ENCODE measurements at places on chromosomes 13 and 19. TPM values are rescaled to one million over a fixed set of nuclear protein-coding genes. Genes with fewer than 3 reads are reported as not detected.

- no peak for DNase-seq
These were observed 154.7 kb downstream of the KDM4B start for GRCh38 chr19:5123646-5124045.

DNA sequence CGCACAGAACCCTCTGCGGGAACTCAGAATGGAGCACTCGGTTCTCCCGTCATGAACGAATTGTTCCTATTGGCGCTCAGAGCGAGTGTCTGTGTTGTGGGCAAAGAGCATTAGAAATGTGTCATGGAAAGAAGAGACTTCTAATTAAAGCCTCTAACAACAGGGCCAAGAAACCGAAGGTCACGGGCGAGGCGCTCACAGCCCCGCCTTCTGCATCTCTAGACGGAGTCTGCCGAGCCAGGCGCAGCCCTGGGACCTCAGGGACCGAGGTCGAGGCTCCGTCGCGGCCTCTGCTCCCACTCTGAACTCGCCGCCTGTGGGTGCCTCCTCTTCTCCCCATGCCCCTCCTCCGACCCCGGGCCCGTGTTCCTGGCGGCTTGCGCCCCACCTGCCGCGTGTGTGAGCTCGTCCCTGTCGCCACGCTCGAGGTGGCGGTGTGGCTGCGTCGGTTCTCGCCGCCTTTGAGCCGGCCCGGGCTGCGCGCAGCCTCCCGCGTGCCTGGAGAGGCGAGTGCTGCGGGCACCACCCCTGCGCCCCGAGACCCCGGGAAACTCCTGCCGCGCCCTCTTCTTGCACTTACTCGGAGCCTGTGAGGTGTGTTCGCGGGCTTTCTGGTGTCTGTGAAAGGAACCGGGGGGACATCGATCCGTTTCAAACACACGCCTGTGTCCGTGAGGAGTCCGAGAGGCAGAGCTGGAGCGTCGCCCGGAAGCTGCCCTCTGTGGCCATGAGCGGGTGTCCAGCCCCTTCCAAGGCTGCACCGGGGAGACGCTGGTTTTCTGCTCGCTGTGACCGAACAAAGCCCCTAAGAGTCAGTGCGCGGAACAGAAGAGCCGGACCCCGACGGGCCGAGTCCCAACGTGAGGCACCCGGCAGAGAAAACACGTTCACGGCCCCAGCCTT is 45.4 kb upstream of the SPACA7 start:
- no peak for DNase-seq

GRCh38 chr13:44730099-44730498 is 154.0 kb upstream of the TSC22D1 start:
- DNase-seq, result no peak

Gene VAV1
- total RNA-seq, result not detected

Gene PCDH17
- 5.3 TPM for total RNA-seq

- no peak for DNase-seq
These were observed 123.6 kb downstream of the ZAR1L start for GRCh38 chr13:32191452-32191998.

GRCh38 chr19:38744298-38744681 is at the start of gene CAPN12:
CAPN12 (minus strand) TSS chr19:38744474; CDS start chr19:38744165, 309 bp downstream.
- DNase-seq, result no peak

DNA sequence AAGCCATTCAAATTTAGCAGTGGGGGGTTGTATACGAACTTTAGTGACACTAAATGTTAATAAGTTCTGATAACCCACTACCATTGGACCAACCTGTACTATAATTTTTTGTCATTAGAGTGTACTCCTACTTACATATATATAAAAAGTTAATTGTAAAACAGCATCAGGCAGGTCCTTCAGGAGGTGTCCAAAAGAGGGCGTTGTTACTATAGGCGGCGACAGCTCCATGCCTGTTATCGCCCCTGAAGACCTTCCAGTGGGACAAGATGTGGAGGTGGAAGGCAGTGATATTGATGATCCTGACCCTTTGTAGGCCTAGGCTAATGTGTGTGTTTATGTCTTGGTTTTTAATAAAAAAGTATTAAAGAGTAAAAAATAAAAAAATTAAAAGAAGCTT is 27.5 kb downstream of the SPRYD7 start:
- peak; percentile 26 for DNase-seq

DNA sequence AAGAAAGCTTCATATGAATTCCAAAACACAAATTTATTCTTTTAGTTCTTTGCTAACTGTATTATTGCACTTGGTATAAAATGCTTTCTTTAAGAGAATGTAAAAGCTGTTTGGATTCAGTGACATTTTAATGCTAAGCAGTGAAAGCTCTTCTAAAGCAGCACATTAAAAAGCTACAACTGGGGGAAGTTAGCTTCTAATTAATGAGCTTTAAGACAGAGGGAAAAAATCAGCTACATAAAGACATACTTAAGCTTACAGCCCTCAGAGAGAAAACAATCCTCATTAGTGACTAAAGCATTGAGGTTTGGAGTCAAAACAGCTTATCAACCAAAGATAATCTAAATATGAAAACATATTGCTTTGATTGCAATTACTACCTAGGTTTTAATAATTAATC is 1222.2 kb upstream of the SPRY2 start:
- DNase-seq, result no peak

Gene FFAR3
- not detected for total RNA-seq

Gene SLC7A1
- total RNA-seq, result 16.2 TPM

Gene CEACAM5
- total RNA-seq, result not detected

DNA sequence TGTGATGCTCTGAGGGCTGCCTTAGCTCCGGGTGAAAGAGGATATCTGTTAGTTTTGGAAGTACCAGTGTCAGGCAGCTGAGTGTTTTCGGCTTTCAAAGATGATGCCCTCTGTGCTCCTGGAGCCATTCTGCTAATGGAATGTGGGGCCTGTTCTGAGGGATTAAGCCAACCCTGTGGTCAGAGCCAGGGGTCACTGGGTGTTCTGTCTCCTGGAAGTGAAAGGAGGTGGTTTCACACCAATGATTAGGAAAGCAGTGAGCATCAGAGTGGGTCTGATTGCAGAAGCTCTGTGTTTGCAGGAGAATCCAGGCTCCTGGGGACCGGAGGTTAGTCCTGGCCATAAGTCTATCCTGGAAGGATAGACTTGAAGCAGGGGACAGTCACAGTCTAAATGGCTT is 94.6 kb downstream of the UQCRFS1 start:
- DNase-seq, result peak; percentile 21

GRCh38 chr13:56332671-56333070 is 808.0 kb upstream of the PRR20A start:
- no peak for DNase-seq

DNA sequence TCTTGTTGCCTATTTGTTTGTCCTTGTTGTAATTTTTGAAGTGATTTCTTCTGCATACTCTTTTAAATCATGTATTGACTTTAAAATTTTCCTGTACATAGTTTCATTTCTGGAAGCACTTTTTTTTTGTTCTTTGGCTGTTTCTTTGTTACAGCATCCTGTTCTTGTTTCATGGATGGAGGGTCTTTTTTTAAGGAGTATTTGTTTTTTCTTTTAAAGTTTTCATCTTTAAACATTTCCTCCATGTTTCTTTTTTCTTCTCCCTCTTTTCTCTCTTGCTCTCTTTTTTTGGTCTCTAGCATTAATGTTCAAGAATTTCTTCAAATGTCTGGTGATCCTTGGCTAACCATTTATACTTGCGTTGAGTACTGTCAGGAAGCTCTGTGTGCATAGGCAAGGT is 58.8 kb downstream of the URI1 start:
- DNase-seq, result no peak

- DNase-seq, result no peak
These were observed 105.1 kb downstream of the DNAJC15 start for GRCh38 chr13:43128504-43128961.

Gene OR4F17
- total RNA-seq, result not detected

GRCh38 chr19:58217069-58217481 is 11.6 kb upstream of the ZNF544 start:
- no peak for DNase-seq

DNA sequence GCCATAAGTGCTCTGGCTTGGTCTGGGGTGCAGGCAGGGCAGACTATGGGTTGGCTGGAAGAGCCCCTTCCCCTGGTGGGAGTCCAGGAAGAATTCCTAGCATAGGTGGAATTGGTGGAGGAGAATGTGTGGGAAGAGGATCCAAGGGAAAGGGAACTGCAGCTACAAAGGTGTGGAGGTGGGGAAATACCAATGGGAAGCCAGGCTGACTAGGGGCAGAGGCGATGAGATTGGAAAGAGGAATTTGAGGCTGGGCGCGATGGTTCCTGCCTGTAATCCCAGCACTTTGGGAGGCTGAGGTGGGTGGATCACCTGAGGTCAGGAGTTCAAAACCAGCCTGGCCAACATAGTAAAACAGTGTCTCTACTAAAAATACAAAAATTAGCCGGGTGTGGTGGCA is 4.8 kb upstream of the SDHAF1 start:
- DNase-seq, result no peak

Gene FUT2
- 0.09 TPM for total RNA-seq

Gene ZGLP1
- total RNA-seq, result 4.6 TPM

- DNase-seq, result no peak
These were observed 168.7 kb upstream of the MYO16 start for GRCh38 chr13:108460746-108461145.

Gene CATSPERD
- not detected for total RNA-seq

DNA sequence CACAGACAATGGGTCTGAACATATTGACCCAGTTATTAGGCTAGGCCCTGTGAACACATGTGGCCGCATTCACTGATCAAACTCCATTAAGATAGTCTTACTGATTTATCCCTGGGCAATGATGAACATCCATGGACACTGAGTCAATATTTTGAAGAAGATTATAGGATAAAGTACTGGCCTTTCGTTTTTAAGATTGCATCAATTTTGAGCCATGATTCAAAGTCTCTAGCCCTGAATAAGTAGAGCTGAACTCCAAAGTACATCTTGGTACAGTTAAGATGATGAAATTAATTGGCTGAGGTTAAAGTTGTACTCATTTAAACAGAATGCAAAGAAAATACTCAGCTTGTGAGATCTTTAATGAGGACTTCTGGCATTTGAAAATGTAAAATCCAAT is 1581.9 kb downstream of the EFNB2 start:
- DNase-seq, result no peak

GRCh38 chr13:50387051-50387581 is 371.9 kb downstream of the KCNRG start:
- DNase-seq, result peak; percentile 75

Gene CYP4F2
- not detected for total RNA-seq

DNA sequence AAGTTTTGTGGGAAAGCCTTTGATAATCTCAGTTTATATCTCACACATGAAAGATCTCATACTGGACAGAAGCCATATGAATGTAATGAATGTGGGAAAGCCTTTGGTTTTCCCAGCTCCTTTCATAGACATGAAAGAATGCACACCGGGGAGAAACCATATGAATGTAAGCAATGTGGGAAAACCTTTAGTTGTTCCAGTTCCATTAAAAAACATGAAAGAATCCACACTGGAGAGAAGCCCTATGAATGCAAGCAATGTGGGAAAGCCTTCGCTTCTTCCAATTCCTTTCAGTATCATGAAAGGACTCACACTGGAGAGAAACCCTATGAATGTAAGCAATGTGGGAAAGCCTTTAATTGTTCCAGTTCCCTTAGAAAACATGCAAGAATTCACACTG is 54.8 kb downstream of the ZNF627 start:
- DNase-seq, result no peak

Gene CERS1
- total RNA-seq, result 7.6 TPM

GRCh38 chr19:49851456-49852259 is 699 bp downstream of the PTOV1 start:
- peak; percentile 88 for DNase-seq

Gene SIGLECL1
- total RNA-seq, result not detected

Gene CDC42EP5
- 1.1 TPM for total RNA-seq

DNA sequence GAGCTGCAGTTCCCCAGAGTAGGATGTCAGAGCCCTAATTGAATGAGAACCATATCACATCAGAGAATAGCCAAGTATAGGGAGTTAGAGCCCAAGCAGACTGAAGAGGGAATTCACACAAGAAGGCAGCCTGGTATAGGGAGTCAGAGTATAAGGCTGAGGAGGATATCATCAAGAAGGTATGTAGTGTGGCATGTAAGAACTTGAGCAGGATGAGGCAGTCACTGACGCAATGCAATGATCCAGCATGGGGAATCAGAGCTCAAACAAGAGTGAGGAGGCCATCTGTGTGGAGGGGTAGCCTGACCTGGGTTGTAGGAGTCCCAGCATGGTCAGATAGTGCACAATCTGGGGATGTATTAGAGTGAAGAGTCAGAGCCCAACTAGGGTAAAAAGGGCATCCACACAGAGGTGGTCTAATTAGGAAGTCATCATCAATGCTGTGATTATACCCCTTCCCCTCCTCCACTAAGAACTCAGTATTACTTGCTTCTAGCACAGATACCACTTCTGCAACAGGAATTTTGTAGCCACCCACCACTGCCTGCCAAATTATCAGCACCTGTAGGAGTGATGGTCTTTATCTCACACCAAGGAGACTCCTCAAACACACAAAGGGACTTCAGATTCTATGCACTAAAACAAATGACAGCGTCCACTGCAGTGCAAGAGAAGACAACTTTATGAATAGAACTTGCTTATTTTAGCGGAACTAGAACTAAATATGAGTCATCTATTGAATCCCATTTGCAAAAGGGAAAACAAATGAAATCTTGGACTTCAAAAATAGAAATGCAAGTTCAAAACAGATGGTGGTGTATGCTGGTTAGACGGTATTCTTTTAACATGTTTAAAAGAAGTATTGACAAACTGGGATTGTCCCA is 107.2 kb downstream of the FNDC3A start:
- no peak for DNase-seq

Gene TTC9B
- not detected for total RNA-seq

GRCh38 chr19:27868007-27868406 is 1344.9 kb downstream of the UQCRFS1 start:
- no peak for DNase-seq

GRCh38 chr13:76754414-76754813 is 131.8 kb downstream of the KCTD12 start:
- DNase-seq, result no peak

DNA sequence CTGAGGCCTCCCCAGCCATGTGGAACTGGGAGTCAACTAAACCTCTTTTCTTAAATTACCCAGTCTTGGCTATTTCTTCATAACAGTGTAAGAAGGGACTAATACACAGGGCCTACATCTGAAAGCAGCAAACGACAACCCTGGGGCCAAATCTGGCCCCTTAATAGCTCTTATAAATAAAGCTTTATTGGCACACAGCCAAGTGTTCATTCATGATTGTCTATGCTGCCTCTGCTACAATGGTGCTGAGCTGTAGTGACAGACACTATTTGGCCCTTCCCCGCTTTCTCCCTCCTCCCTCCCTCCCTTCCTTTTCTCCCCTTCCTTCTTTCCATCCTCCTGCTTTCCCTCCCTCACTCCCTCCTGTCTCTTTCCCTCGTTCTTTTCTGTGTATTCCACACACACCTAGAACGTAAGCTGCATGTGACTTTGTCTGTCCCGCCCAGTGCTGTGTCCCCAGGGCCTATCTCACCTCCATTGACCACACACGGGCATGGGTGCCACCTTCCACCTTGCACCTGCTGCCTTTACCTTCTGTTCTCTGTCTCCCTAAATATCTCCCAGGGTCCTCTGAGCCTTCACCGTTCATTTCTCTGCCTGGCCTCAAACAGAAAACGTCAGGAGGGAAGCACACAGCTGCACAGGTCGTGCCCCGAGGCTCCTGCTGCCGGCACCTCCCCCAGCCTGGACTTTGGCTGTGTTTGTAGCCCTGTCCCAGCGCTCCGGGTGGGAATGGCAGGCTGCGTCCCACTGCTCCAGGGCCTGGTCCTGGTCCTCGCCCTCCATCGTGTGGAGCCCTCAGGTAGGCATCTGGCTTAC is at the start of gene PROZ:
Gene PROZ (plus strand): TSS at position 720 of the 819 bp plus-strand sequence. CDS start 13 bp downstream, at position 733.
- no peak for DNase-seq

Gene CACNA1A
- 16.5 TPM for total RNA-seq

Gene COMP
- not detected for total RNA-seq

Measured in neural progenitor cell (in vitro differentiated cells).